ENCODE measurements at places on chromosomes 1 and 21. TPM values are rescaled to one million over a fixed set of nuclear protein-coding genes. Genes with fewer than 3 reads are reported as not detected.

The MYCL gene
- total RNA-seq = 1.5 TPM

The UBE4B gene
- total RNA-seq = 78.4 TPM

The PGLYRP4 gene
- not detected for total RNA-seq

The ATP6V1G3 gene
- total RNA-seq = not detected

The DFFA gene
- 22.4 TPM for total RNA-seq

The AZIN2 gene
- total RNA-seq = 3.3 TPM

The FTCD gene
- 1.5 TPM for total RNA-seq

The CNR2 gene
- not detected for total RNA-seq

The OR2L2 gene
- total RNA-seq = 0.05 TPM

The OR2M3 gene
- total RNA-seq = not detected

The PAFAH2 gene
- 9.8 TPM for total RNA-seq

The IGSF9 gene
- total RNA-seq = 0.79 TPM

The TNFRSF14 gene
- total RNA-seq = 16.0 TPM

The IL23R gene
- total RNA-seq = not detected
